Activated CD4-positive, alpha-beta T cell treated with anti-CD3 and anti-CD28 coated beads, Interleukin-2, amount 10 ng/mL, durations not matched to agents 24 days and 14 days (primary cell): ENCODE measurements at places on chromosomes 3 and 15. TPM values are rescaled to one million over a fixed set of nuclear protein-coding genes. Genes with fewer than 3 reads are reported as not detected.

The DPPA2 gene
- not detected in 2 replicates for total RNA-seq

The NPAP1 gene
- not detected in 2 replicates for total RNA-seq

The RASGRF1 gene
- total RNA-seq: not detected in 2 replicates

The TGM4 gene
- total RNA-seq: not detected in 2 replicates

The SUSD5 gene
- total RNA-seq: not detected in 2 replicates

The GOLGA6L4 gene
- total RNA-seq: 1.1 and 1.7 TPM in 2 replicates
